Activated naive CD4-positive, alpha-beta T cell treated with anti-CD3 and anti-CD28 coated beads, Interleukin-2, amount 50 U/mL, for 16 hours (primary cell): ENCODE measurements at places on chromosomes 3 and 15.
A peak's percentile ranks its signal among the peaks of the same experiment; 100 is the strongest.

GRCh38 chr3:38168151-38169026, 3.1 kb downstream of the OXSR1 start:
- no peak for DNase-seq

- no peak for DNase-seq
Observed at GRCh38 chr3:16515885-16516420, 2.5 kb upstream of the RFTN1 start.

- DNase-seq, result no peak
Observed at GRCh38 chr3:58888087-58888486, 161.7 kb downstream of the CFAP20DC start.

GRCh38 chr15:81633889-81634288, 259.9 kb upstream of the TMC3 start:
- DNase-seq, result no peak

DNA sequence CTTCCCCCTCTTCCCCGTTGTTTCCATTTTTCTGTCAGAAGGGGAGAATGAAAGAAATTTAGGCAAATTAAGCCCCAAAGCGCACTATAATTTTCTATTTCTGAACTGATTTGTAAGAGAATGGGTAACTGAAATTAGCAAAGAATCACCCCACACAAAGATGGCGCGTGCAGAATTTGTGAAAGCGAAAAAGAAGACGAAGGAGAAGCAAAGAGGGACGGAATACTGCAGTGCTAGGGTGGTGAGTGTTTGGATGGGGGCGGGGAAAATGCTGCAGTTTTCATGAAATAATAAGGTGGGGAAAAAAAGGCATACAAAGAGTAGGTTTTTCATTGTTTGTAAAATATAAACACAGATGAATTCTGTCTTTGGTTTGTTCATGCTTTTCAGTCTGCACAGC, 4.6 kb upstream of the CTNNB1 start:
- no peak for DNase-seq

GRCh38 chr3:141828890-141829289, 47.6 kb upstream of the ATP1B3 start:
- DNase-seq, result no peak

DNA sequence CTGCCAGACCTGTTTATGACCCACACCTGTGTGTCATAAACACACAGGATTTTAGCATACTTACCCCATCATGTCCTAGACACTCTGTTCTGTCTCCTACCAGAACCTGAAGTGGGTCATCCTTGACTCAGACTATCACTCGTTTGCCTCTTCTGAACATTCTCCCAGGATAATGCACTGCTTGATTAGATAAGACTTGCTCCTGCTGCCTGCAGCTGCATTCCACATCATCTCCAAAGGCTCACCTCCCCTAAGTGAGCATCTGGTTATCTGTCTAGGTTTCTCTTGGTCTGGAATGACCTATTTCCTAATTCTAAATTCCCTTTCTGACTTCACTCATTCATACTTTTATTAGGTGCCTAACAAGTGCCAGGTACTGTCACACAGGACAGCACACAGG, 332.1 kb downstream of the NTRK3 start:
- DNase-seq, result no peak

DNA sequence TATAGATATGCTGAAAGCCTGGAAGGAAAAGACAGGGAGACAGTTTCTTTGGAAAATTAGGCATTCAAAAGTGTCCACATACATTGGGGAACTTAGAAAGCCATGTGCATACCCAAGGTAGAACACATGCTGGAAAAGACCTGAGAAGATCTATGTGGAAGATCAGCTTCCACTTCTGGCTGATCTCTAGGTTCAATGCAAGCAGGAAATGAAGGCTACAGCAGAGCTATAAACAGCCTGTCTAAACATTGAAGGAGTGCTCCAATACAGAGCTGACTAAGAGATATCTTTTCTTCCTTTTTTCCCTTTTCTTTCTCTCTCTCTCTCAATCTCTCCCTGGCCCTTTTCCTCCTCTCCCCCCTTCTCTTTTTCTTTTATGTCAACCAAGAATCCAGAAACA, 73.6 kb upstream of the TCF12 start:
- no peak for DNase-seq

DNA sequence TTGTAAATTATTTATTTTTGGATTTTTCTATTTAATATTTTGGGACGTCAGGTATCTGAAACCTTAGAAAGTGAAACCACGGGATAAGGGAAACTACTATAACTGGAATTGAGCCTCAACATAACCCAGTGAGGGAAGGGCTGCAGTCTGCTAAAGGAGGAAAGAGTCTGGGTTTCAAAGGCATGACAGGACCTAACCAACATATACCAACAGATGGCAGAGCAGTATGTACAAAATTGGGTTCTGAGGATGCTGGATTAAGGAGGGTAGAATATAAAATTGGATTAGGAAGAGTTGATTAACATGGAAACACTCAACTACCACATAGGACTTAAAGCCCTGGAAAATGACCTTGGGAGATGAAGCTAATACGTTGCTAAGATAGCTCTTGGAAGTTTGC, 603.5 kb downstream of the MECOM start:
- DNase-seq, result no peak

GRCh38 chr3:102460579-102460978, 25.8 kb downstream of the ZPLD1 start:
- no peak for DNase-seq

DNA sequence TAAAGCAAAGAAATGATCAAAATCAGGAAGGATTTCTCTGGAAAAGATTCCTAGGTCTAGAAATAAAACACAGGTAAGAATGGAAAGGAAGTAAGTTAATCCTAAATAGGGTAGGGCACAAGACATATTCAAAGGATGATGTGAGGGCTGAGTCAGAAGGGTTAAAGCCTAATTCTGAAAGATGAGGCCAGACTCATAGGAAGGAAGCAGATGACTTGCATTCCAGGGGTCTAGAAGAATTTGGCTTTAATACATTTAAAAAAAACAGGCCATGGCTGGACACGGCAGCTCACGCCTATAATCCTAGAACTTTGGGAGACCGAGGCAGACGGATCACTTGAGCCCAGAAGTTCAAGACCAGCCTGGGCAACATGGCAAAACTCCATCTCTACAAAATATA, 3.2 kb downstream of the SSR3 start:
- DNase-seq, result no peak

- DNase-seq, result no peak
Observed at GRCh38 chr3:26989037-26989436, 366.5 kb downstream of the LRRC3B start.

DNA sequence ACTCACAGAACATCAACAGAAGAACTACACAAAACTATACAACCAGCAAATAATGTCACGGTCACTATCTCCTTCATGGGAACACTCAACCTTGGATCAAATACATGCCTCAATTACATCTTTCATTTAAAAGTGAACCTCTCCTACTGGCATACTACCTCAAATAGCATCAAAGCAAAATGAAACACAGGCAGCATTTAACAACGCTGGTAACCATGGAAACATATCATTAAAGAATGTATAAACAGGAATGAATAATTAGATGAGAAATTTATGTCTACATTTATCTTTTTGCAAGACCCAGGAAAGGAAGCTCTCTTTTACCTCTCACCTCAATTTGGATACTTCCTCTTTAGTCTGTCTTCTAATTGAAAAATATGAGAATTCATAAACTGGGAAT, 172.4 kb downstream of the SPATA16 start:
- no peak for DNase-seq

DNA sequence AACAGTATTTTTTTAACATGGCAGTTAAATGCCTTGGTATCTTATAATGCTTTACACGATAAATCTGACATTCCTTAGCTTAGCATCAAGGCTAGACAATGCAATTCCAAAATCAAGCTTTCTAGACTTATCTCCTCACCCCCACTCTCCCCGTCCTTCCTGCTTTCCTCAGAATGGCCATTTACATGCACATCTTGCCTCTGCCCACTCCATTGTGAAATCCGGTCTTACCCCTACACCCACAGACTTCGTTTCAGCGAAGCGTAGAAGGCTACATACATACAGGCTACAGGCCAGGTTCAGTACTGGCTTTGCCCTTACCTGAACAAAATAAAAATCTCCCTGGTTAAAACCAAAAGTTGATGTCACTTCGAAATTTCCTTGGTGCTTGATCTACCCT, 58.6 kb upstream of the SLC12A8 start:
- no peak for DNase-seq

DNA sequence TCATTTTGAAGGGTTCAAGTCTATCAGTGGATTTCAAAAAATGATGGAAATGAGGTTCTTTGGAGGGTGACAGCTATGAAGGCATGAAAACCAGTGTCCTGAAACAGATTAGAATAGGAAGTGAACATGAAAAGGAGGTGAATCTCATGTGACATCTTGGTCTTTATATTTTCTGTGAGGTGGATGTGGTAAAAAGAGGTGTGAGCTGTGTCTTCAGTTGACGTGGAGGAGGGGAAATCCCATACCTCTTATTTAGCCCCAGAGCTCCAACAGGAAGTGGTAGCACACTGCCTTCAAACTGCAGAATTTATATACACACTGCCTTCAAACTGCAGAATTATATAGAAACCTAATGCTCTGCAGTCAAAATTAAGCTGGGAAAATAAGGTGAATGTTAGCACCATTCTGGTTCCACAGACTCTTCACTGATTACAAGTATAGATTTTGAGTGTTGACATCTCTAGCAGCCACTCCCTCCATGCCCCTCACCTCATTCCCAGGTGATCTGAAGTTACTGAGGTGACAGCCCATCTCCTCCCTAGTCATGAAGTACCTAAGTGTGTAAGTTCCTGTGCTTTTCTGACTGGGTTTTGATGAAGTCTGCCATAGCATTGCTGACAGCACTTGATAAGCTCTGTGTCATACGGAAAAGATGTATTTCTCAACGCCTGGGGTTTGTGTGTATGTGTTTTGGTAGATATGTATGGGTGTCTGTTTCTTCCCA, 2.7 kb downstream of the RAB8B start:
- peak; percentile 35 for DNase-seq

DNA sequence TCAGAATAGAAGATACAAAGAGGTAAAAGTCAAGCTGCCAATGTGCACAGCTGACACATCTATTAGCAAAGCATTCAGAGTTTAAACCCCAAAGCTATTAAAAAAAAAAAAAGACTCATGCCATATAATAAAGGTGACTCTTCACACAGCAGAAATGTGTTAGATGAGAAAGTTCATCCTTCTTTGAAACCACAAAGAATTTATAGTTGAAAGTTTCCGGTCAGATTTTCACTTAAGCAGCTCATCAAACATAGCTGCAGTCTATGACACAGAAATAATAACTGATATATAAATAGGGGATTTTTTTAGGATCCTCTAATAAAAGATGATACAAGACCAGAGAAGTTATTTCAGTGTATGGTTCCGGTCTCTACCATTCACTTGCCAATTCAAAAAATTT, 76.6 kb downstream of the WWTR1 start:
- no peak for DNase-seq

- no peak for DNase-seq
Observed at GRCh38 chr3:25096536-25096935, 331.5 kb upstream of the RARB start.

DNA sequence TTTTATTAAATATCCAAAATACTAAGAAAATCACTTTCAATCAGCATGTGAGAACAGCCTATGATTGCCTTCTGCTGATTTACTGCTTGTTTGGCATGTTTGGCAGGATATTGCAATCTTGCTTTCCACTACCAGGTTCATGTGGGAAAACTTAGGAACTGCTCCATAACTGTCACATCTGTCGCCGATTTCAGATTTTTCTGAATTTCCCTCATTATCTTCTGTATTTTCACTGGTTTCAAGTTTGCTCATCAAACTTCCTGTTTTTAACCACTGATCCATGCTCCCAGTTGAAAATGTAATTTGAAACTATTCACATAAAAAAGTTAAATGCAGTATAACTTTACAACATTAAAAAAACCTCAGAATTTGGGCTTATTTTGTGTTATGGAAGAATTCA, 93.0 kb downstream of the NFKBIZ start:
- DNase-seq, result no peak

DNA sequence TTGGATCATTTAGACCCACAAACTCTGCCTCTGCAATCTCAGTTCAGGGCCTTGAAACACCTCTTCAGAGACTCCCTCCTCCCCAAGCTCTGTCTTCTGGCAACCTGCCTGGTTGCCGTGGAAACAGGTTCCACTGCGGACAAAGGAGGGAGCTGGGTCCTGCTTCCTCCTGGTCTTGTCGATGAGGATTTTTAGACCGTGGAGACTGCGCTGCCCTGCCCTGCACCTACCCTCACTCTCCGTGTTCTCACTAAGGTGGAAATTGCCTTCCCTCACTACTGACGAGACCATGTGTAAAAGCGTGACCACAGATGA, at the start of gene RTP1:
TSS of gene RTP1 (plus strand) at position 152 of the 315 bp plus-strand sequence. CDS start at position 182, 30 bp downstream.
- no peak for DNase-seq

DNA sequence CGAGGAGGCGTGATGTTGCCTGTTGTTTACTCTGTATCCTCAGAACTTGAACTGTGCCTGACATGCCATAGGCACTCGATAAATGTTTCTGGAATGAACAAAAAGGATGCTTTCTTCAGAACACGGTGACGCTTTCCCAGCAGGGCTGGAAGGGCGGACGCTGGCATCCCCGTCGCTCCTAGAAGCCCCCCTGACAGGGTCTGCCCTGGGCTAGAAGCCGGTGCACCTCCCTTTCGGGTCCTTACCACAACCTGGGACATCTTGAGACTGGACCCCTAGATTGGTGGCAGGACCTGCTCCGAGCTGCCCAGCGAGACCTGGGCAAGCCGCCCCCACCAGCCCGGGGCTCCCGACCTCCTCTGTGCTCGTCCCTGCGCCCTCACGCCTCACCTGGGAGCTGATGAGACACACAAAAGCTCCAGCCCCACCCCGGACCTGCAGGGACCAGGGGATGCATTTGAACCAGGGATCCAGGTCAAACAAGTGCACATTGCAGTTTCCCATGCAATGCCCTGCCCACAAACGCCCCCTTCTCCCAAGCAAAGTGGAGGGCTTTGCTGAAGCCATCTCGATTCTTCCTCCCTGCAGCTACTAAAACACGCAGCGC, 131.2 kb upstream of the MEF2A start:
- peak; percentile 9 for DNase-seq

- no peak for DNase-seq
Observed at GRCh38 chr3:28982906-28983305, 298.0 kb upstream of the RBMS3 start.

DNA sequence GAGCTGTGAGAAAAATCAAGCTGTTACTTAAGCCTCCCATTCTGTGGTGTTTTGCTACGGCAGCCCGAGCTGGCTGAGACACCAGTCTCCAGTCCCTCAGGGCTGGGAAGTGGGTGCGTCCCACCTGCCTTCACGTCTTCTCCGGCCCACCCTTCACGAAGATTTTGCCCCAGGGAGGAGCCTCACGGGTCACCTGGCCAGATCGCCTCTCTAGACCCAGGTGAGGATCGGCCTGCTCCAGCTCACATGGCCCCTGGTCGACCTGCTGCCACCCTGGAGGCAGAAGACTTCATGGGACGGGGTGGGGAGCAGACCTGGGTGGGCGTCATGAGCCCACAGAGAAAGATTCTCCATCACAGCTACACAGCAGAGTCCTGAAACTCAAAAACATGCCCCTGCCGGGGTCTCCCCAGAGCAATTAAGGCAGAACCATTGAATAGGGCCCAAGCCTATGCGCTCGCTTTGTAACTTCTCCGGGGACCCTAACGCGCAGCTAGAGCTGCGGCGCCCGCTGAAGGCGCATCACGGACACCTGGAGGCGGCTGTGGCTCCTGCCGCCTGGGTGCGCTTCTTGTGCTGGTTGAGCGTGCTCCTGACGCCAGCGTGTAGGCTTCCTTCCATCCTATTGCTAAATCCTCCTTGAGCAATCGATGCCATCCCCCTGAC, 92.6 kb upstream of the ALDH1A3 start:
- no peak for DNase-seq

- DNase-seq, result no peak
Observed at GRCh38 chr15:25501828-25502446, 63.1 kb upstream of the UBE3A start.
